ENCODE measurements at places on chromosomes 11 and 22.
A peak's percentile ranks its signal among the peaks of the same experiment; 100 is the strongest.

DNA sequence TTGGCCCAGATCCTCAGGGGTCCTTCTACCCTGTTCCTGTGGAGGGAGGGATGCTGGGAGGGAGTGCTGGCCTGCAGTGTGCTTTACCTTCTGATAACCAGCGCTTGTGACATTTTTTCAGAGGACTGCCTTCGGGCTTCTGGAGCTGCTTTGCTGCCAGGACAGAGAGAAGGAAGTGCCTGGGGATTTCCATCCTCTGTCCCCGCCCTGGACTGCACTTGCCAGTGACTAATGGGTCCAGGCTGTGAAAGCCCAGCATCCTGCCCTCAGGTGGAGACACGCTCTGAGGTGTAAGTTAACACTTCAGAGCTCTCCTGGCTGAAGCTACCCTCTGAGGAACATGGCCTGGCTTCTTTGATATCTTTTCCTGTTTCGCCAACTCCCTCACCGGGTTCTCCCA is 158.7 kb upstream of the SYT13 start:
- DNase-seq = peak; percentile 11

- DNase-seq = no peak
Observed at GRCh38 chr11:125389339-125390166, 106.5 kb downstream of the FEZ1 start.

DNA sequence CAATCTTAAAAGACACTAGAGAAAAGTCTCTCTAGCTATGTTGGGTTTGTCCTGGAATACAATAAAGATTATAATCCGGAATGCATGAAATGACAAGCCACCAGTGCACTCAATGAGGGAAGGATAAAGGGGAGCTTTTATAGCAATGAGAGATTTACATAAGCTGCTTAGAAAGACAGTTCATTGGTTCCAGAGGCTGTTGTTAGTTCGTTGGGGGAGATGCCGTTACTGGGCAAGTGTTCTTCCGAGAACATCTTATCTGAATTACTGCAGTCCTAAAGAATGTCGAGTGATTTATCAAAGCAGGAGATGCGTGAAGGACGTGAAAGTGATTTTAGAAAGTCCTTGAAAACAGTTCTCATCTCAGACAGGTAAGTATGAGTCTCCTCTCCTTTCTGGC is 33.6 kb downstream of the SYN3 start:
- DNase-seq = no peak

DNA sequence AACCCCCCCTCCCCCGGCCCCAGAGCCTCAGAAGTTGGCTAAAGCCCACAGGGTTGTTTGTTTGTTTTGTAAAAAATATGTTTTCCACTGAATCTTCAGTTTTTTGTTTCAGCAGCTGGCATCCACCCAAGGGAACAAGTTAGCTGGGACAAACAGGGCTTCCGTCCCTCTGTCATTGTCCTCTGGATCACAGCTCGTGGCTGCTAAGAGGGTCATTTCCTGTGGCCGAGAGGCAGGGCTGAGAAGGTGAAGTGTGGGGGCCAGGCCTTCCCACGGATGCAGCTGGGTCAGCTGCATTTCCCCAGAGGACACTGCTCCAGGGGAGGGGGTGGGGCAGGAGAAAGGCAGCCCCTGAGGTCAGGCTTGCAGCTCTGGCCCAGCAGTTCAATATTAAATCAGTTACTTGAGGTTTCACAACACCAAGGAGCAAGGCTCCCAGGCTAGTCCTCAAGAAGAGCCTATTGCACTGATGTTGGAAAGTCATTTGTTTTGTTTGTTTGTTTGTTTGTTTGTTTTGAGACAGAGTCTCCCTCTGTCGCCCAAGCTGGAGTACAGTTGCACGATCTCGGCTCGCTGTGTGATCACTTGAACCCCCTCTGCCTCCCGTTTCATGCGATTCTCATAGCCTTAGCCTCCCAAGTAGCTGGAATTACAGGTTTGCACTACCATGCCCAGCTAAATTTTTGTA is 34.4 kb upstream of the SMTN start:
- no peak for DNase-seq

DNA sequence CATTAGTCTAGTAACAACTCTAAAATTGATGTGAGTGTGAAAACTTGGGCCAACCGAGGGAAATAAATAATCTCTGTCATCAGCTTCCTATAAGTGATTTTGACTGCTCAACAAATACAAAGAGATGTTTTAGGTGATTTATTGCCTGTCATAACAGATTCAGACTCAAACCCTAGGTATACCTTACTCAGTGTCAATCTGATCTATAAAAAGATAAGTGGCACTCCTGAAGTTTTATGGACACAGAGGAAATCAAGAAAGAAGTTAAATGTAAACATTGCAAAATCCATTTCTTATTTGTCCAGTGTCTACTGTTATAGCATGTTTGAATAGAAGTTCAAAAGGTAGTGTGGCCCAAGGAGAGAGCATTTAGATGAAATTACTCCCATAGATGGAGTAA is 30.4 kb upstream of the TYR start:
- DNase-seq = no peak

DNA sequence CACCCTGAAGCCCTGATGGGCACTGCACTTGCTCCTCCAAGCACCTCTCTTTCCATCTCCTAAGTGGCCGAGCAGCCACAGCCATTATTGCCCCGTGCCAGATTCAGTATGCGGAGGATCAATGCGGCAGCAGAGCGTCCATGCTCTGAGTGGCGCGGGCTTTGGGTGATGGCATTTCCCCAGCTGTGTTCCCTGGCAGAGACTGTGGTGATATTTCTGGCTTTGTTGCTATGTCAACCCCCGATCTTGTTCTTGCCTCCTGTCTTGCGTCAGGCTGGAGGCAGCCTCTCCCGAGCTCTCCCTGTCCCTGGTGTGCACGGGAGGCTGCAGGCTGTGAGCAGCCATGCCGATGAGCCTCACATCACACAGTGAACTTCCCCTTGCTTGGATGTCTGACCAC is 1018.6 kb downstream of the TBC1D22A start:
- no peak for DNase-seq

GRCh38 chr22:17841836-17842235 is 67.6 kb upstream of the BID start:
- no peak for DNase-seq

GRCh38 chr11:69510471-69511357 is 29.3 kb downstream of the LINC01488 start:
- DNase-seq = peak; percentile 66

DNA sequence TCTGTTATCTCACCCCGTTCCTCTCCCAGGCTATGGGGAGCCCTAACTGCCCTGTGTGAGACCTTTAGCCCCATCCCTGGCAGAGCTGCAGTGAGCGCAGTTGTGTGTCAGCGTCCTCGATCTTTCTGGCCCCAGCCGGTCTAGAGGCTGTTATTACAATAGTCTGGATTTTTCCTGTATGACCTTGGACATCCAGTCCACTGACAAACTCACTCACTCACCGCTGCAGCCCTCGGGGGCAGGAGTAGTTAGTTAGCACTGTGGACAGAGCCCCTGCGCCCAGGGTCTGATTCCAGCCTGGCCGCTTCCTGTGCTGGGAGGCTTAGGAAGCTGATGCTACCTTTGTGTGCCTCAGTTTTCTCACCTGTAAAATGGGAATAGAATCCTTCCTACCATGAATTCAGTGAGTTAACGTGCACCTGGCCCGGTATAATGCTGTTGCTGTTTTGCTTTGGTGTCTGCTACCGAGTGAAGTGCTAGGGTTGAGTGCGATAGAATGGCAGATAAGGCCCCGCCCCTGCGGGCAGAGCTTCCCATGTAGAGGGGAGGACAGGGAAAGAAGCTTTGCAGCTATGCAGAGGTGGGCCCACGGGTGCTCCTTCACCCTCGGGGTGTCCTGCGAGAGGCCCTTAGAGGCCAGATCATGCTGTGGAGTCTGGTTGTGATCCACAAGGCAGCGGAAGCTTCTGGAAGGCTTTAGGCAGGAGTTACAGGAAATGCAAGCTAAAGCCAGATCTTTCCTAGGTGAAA is 3.0 kb downstream of the LRP5 start:
- peak; percentile 37 for DNase-seq

DNA sequence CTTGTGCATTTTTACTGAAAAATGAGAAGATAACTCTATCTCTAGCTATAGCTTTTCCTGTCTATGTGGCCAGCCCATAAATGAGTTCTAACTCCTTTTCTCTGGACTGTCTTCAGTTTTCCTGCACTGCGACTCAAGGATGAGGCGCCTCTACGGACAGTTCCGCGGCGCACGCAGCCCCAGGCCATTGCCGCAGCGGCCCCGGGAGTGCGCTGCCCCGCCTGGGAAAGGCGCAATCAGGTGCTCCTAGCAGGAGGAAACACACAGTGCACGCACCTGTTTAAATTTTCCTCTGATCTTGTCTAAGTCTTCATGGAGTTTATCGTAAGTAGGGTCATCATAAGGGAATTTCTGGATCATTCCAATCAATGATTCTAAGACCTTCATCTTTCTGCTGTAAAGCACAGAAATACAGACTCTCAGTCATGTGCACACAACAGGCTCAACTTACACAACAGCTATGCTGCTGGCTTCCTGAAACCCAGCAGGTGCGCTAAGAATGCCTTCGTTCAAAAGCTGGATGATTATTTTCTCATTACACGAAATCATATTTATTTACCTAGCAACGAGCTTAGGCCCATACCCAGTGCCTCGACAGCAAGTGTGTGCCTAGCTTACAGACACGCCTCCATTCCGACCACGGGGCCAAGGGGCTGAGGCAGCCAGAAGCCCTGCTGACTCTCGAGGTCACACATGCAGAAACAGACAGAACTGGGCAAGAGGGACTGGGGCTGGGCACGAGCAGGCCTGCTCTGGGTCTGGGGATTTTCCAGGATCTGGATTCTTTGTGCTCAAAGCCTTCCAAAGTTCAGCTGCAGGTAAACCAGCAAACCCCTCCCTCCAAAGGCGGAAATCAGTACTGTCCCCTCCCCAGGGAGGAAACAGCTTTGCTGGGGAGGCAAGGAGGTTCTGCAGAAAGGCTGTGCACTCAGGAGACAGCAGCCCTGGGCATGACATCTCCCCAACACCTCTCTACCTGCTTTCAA is 7.2 kb downstream of the LTO1 start:
- no peak for DNase-seq

DNA sequence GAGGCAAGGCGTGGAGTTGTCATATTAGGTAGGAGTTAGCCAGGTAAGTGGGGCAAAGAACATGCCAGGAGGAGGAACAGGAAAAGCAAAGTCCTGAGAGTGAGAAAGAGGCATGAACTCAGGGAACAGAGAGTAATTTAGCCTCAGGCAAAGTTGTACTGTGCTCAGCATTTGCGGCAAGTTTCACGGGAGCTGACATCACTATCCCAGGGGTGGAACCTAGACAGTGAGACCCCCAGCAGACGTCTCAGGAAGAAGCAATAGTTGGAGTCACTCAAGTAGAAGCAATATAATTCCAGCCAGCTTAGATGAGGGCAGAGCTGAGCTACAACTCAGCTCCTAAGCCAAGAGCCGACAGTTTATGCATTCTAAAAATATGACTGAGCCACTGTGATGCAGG is 426.0 kb upstream of the ISX start:
- DNase-seq = no peak

DNA sequence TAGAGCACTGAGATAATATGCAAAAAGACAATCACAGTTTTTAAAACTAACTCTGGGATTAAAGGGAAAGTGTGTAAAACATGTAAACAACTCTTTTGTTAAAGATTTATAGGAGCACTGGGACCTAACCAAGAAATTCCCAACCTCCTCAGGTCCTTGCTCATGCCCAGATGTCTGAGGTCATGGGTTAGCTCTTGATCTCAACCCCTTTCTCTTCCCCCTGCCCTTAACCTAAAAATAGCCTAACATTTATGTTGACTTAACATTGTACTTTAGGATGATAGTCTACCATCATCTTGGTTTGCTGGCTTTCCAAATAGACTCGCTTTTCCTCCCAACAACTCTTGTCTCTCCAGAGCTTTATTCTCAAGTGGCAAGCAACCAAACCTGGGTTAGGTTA is 258.2 kb upstream of the FAT3 start:
- no peak for DNase-seq

- no peak for DNase-seq
Observed at GRCh38 chr22:24500277-24500820, 5.2 kb downstream of the UPB1 start.

- DNase-seq = no peak
Observed at GRCh38 chr11:105103336-105103735, 36.2 kb downstream of the CARD18 start.

- no peak for DNase-seq
Observed at GRCh38 chr22:23782252-23782651, 4.5 kb upstream of the SMARCB1 start.

GRCh38 chr22:38720350-38720749 is 14.6 kb downstream of the GTPBP1 start:
- no peak for DNase-seq

DNA sequence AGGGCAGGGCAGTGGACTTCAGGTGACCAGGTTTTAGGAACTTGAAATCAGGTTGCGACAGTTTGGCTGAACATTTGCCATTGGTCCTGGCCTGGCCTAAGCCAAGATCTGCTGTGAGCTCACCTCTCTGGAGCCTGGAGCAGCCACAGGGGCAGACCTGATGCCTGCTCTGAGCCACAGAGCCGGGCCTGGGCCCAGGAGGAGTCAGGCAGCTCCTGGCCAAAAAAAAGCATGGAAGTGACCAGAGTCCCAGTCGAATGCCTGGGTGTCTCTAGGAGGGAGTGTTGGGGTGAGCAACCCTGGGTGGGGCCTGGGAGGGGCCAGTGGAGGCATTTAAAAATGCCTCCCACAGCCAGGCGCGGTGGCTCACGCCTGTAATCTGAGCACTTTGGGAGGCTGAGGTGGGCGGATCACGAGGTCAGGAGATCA is 6.0 kb upstream of the OMP start:
- no peak for DNase-seq

Data from EL (cell line).